ENCODE measurements at places on chromosomes 7 and 10.
A peak's percentile ranks its signal among the peaks of the same experiment; 100 is the strongest.

DNA sequence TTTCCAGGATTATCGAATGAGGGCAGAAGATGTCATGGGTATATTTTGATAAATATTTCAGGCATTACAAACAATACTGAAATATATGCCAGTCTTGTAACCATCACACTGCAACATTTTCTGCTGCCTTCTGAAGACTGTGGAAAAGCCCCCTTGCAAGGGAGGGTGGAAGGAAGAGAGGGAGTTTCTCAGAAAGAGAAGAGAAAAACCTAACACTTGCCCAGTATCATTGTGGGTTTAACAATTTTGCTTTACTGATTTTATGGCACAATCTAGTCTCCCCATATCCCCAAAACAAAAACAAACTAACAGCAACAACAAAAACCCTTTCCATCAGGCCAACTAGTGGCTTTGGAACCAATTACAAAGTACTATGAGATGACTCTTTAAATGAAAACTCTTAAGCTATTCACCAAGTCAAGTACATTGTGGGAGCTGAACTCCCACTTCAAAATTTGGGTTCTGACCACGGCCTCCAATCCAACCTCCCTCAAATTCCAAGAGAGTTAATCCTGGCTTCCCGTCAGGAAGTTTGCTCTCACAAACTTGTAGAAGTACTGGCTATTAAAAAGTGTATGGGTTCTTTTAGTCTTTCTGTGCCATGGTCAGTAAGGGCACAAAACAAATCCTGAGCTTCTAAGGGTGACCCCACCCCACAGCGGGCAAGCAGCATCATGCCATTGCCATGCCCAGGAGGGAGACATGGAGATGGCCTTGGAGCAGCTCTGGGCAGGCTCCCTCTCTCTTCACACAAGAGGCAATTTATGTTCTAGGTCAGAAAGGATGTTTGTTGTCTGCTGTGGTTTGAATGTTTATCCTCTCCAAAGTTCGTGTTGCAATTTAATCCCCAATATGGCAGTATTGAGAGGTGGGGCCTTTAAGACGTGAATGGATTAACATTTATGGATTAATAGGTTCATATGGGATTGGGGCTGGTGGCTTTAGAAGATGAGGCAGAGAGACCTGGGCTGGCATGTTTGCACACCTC lies 96.3 kb downstream of the JAZF1 start:
- no peak for DNase-seq

GRCh38 chr7:51430480-51431086 lies 114.0 kb upstream of the COBL start:
- DNase-seq: peak; percentile 7

- DNase-seq: no peak
These were observed 16.0 kb upstream of the GALNTL5 start for GRCh38 chr7:151940048-151940811.

DNA sequence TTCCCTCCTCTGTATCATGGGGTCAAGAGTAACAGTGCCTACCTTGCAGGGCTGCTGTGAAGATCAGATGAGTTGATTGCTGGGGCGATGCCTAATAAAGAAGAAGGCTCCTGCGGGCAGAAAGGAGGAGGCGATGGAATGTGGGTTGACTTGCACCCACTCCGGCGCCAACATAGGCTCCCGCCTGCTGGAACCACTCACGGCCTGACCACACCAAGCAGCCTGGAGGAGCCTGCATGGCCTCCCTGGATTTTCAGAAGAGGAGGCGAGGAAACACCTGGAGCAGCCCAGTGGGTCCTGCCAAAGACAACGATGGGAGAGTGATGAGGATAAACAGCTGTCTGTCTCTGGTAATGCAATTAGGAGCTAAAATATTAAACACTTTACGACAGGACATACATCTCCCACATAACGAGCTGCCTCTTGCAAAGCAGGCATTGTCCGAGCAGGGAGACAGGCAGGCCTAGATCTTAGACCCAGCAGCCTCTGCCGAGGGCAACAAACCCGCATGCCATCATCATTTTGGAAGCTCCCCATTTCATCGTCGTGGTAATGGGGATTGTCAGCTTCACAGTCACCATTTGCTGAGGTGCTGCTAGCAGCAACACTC lies 302.9 kb upstream of the ZMIZ1 start:
- no peak for DNase-seq

DNA sequence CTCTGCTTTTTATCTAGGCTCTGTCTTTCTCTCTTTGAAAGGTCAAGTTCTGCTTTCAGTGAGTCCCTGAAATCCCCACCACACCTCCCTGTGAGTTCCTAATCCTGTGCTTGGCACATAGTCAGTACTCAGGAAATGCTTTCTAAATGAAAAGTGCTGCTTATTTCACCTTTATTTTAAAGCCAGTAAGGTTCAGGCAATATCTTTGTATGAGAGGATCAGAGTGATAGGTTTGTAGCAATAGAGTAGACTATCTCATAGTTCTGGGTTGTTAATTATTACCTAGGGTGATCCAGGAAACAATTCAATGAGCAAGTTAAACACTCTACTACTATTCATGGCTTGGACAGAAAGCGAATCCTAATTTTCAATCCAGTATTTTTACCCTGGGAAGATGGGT lies 7.4 kb upstream of the LAMB1 start:
- no peak for DNase-seq

- no peak for DNase-seq
These were observed 63.8 kb downstream of the ZNF438 start for GRCh38 chr10:30967650-30968410.

GRCh38 chr10:77264107-77264506 lies 373.5 kb downstream of the KCNMA1 start:
- DNase-seq: no peak

DNA sequence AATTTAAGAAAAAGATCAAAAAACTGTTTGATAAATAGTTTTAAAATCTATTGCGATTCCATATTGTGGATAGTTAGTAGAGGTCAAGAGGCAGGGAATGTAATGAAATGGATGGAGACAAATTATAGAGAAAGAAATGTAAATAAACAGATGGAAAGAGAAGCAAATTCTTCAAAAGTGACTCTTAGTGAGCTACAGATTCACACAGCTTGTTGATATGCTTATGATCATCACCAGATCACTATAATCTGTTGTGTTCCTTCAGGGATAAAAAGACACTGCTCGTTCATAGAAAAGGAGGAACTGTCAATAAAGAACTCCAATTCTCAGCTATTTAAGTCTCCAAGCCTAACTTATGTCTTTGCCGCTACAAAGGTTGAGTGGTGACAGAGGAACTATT lies 251.4 kb upstream of the SEMA3C start:
- no peak for DNase-seq

- DNase-seq: no peak
These were observed 6.3 kb downstream of the TMEM243 start for GRCh38 chr7:87213252-87213651.

GRCh38 chr7:64174941-64175340 lies 32.1 kb upstream of the ZNF735 start:
- DNase-seq: no peak

DNA sequence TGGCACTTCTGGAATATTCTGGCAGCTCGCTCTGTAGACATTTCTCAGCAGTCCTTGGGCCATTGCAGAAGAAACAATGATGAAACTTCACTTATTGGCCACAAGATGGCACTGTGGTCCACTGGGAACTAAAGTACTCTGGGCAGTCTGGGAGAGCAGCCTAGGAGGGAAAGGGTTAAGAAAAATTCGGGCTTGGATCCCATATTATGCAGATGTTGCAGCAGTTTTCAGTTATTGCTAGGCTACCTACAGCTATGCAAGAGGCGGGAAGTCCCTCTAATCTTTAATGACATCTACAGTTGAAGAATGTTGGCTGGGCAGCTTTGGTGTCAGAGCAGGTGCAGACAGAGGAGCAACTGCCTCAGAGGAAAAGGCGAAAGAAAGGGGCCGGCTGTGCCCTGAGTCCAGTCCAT lies 201.7 kb upstream of the PRSS58 start:
- DNase-seq: peak; percentile 35

GRCh38 chr10:80520661-80521470 lies 16.8 kb upstream of the SH2D4B start:
- DNase-seq: no peak

DNA sequence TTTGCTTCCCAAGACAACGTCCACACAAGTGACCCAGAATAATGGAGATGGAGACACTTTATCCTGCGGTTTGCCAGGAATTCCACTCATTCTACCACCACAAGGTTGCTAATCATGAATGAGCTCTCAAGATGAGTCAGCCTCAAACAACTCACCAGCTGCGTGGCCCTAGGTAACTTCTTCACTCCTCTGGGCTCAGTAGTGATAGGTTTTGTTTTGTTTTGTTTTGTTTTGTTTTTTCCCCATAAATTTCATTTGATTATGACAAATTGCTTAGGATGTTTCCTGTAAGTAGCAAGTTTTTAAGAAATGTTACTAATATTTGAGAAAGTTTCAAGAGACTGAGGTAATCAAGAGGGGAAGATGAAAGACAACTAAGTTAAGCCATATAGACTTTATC lies 286.8 kb downstream of the PARD3 start:
- no peak for DNase-seq

GRCh38 chr7:87416682-87417587 lies 58.5 kb downstream of the ABCB4 start:
- peak; percentile 41 for DNase-seq

- no peak for DNase-seq
These were observed 361.3 kb upstream of the MKI67 start for GRCh38 chr10:128487517-128487916.

- DNase-seq: no peak
These were observed 212.7 kb downstream of the HDAC9 start for GRCh38 chr7:18708204-18708603.

GRCh38 chr7:147096629-147097028 lies 980.0 kb downstream of the CNTNAP2 start:
- DNase-seq: no peak

DNA sequence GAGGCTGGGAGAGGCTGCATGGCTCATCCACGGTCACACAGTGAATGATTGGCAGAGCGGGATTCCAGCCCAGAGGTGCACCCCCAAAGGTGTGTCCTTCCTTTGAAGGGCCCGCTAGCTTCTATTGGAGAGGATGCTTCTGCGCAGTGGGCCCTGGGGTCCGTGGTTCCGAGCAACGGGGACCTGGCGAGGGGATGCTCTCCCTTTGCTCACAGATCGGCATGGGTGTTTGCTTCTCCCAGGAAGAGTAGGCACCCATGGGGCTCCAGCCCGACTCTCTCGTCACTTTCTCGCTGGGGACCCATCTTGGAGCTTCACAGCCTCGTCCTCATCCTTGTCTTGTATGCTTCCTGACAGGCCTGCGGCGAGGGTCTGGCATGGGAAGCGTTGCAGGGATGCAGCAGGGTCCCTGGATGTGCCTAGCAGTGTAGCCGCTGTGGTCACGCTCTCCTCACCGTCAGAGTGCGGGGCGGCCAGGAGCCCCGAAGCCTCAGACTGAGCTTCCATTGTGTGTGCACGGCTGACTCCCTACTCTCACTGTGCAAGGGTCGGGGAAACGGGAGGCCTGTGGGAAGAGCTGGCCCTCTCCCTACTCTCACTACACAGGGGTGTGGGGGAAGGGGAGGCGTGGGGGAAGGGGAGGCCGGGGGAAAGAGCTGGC lies 538.5 kb upstream of the FOXK1 start:
- no peak for DNase-seq

GRCh38 chr7:46034056-46034768 lies 113.1 kb upstream of the IGFBP3 start:
- DNase-seq: no peak

GRCh38 chr7:29405891-29406290 lies 157.7 kb upstream of the PRR15 start:
- DNase-seq: no peak

DNA sequence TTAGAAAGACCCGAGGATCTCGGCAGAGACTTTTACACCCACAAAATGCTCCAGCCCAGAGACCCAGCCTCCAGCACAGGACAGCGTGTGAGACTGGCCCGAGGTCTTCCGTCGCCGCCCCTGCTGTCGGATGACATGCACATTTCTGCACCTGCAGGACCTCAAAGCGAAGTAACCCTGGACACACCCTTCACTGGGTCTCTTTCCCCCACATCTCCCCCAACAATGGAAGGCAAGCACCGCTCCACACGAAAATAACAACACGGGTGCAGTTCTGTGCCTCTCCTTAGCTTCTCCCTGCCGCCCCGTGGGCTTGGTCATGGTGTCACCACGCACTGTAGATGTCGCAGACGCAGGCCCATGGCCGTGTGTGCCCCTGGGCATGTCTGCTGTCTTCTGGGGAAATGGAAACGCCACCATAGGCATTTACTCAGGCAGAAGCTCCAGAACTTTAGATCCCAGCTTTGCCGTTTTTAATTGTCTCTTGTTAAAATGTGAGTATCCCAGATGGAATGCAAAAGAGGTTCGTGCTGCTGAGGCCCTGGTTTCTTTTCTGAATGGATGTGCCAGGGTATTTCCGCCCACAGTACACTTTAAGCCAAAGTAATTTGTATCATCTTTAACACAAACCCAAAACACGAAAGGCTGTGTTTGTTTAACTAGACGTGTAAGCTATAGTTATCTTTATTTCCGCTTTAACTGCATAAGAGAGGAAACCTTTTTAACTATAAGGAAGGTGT lies 237.9 kb downstream of the MGMT start:
- DNase-seq: no peak

DNA sequence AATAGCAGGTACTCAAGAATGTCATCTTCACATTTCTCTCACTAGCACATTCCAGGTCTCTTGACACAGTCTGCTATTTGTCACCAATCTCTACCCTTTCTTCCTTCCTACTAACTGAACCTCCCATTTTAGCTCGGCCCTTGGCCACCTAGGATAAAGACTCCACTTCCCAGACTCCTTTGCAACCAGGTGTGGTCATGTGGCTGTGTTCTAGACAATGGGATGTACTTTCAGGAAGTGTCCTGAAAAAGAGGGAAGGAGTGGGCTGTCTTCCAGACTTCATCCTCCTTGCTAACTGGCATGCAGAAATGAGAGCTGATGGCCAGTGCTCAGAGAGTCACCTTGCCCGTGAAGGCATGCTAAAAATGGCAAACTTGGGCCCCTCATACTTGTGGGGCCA lies 139.2 kb downstream of the AMPH start:
- no peak for DNase-seq

Data from GM12864 (cell line).